T-helper 2 cell (primary cell): ENCODE measurements at places on chromosomes 12 and 14.

DNA sequence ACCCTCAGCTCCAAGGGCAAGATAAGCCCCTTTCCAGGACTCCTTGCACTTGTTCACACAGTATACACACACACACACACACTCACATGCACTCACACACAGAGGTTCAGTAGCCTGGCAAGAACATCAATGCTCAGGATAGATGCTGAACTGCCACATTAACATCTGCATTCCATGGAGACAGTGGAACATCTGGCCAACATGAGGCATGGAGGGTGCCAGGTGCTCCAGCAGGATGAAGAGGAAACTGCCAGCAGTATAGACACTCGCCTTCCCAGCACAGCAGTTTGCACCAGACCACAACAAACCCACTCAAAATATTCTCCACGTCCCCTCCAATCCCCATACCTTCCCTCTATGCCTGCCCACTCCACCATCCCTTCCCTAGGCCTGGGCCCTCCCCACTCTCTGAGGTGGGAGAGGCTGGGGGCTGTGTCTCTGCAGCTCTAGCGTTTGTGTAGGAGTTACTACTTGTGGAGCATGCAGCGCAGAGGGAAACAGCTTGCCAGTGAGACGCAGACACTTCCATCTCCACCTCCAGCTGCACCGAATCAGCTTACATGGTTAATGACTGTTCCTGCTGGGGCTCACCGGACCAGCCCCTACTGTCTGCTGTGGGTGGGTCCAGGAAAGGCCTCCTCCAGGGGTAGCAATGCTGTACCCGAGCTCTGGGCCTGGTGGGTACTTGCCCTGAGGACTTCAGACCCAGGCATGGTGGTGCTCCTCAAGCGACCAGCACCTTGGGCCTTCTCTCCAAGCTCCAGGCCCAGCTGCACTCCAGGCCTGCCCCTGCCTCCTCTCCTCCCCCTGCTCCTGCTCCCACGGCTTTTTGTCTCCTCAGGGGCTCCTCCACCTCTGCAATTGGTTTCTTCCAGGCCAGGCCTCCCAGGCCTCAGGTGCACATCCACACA, 18.6 kb upstream of the PLEKHG3 start:
- no peak for DNase-seq

GRCh38 chr12:122121745-122122144, 43.2 kb downstream of the MLXIP start:
- no peak for DNase-seq

DNA sequence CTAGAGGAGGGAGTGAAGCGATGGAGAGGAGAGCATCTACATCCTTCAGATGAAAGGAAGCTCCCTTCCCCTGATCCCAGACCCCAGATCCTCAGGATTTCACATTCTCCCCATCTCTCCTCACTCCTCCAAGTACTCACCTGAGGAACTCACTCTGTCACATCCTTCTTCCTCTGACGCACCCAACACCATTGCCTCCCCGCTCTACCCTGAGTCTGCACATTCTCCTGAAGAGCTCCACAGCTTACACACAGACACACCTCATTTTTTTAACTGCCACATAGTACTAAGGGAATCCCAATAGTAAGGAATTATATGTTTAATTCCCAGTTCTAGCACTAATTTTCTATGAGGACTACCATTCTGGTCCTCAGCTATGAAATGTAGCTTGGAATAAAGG, 16.3 kb upstream of the METTL17 start:
- DNase-seq = no peak

- peak; percentile 46 for DNase-seq
These were observed at the start of gene PLXNC1 for GRCh38 chr12:94147991-94148738. TSS of gene PLXNC1 (plus strand) at chr12:94148577. CDS start at chr12:94148972, 395 bp downstream.

DNA sequence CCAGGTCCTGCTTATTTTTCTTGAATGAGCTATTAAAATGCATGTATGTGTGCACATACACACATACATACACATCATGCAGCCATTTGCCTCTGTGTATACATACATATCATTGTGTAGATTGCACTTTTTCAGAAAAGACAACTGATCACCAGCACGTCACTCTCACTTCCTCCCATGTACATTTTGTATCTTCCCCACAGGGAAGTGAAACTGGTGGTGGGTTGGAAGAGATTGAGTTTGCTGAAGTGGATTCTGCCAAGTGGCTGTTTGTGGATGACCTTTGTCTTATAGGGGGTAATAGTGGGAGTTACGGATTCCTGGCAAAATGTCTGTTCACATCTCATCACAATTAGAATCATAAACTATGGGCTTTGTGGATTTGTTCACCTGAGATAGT, 448.6 kb downstream of the RAD51B start:
- DNase-seq = peak; percentile 46

GRCh38 chr14:33556382-33557121, 394.3 kb downstream of the EGLN3 start:
- DNase-seq = no peak

DNA sequence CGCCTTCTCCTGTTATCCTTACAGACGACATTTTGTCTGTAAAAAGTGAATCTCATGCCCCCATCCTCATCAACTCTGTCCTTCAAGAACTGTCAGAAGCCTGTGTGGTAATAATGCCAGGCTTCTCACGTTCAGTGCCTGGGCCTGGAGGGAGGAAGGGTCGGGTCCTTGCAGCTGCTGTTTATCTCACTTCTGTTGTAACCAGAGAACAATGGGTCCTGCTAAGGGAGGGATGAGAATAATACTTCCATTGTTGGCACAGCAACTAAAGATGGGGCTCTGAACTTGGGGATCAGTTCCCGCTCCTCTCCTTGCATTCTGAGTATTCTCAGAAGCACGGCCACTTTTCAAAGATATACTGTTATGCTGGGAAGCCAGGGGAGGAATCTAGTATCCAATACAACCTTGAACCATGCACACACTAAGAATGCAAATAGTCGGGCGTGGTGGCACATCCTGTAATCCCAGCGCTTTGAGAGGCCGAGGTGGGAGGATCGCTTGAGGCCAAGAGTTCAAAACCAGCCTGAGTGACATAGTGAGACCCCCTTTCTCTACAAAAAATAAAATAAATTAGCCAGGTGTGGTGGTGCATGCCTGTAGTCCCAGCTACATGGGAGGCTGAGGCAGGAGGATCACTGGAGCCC, 38.8 kb upstream of the NINJ2 start:
- no peak for DNase-seq

- no peak for DNase-seq
These were observed 41.5 kb downstream of the CHGA start for GRCh38 chr14:92964124-92965109.

GRCh38 chr14:22836301-22837113, at the start of gene MMP14:
TSS of gene MMP14 (plus strand) at chr14:22836585. CDS start at chr14:22836818, 233 bp downstream.
- DNase-seq = no peak

GRCh38 chr14:63727736-63728728, at the start of gene SGPP1:
TSS of gene SGPP1 (minus strand) at chr14:63728065. CDS start at chr14:63727944, 121 bp downstream.
- DNase-seq = peak; percentile 79

DNA sequence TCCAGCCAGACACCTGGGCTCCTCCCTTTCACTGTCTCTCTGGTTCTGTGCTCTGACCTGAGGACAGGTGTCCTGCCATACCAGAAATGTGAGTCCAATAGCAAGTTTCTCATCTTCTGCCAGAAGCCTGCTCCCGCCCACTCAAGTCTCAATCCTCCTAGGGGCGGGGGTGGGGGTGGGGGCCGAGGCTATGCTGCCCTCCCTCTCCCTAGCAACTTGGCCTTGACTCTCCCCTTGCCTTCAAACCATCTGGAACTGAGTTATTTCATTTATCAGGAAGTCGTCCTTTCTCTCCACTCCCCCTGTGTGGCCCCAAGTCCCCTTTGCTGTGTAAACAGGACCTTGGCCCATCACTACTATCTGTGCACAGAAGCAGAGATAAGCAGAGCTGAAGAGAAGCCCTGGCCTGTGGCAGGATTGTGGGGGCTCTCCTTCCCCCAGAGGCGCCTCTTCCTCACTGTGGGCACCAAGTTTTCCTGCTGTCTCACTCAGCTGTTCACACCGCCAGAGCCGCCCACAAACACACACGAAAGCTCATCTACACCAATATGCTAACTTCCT, 117.1 kb downstream of the DPF3 start:
- no peak for DNase-seq
